ENCODE measurements at places on chromosomes 5 and 9.

DNA sequence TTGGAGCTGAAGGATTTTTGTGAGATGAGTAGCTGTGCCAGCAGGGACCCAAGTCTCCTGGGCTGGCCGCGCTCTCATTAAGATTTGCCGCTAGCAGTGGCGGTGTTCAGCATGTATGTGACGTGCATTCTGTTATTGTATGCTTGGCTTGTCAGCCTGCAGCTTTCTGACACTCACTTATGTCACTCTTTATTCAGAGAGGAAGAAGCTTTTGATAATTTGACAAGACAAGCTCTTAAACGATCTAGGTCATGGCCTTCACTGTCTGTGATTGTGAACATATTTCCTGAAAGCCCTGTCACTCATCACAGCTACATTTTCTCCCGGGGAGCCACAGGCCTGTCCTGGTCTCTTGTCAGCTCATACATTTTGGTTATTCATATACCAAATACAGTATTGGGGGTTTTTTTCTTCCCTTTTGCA lies 98.2 kb upstream of the GRHPR start:
- no peak for DNase-seq

DNA sequence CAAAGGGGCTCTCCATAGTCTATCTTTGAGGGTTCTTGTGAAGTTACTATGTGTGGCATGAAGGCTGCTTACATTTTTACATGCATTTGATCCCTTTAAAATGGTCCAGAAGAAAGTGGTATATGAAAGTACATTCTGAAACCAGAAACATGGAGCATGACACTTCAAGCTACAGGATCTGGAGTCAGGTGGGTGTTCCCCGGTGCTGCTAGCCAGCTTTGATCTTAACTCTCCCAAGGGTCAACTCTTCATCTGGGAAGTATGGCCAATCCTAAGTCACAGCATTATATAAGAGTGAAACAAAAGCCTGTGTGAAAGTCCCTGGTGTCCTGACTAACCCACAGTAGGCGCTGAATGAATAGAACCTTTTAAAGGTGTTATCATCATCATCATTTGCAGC lies 91.0 kb upstream of the TAS2R1 start:
- DNase-seq: no peak

DNA sequence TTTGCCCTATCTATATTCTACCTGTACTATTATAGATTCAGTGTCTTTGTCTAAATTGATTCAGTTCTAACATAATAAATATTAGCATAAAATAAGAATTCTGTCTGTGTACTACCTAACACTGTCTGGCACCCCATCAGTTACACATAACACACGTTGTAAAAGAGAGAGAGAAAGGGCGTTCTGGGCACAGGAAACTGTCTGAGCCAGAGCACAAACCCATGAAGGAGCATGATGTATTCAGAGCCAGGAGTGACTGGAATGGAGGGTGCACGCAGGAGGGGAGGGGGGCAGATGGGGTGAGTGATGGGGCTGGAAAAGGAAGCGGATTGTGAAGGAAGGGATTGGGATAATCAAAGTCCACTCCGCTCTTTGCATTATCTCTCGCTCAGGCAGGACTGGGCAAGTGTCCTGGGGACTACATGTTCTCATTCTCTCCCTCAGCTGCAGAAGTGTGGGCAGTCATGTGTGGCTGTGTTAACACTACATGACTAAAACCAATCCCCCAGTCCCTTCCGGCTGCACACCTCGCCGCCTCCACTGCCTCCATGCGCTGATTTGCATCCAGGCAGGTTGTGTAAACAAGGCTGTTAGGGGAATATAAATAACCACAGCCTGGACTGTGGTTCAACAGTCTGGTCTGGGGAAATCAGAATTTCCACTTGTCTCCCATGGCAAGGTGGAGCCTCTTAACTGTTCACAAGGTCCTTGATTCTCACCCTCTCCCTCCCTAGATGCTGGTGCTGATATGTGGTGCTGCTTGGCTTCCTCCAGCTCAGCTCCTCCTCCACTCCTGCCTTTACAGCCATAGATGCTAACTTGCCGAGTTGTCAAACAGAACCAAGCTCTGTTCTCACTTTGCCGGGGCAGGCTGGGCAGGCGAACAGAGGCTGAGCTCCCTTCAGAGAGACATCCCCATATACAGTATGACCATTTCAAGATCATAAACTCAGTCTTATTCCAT lies 367.5 kb upstream of the BRINP1 start:
- no peak for DNase-seq

DNA sequence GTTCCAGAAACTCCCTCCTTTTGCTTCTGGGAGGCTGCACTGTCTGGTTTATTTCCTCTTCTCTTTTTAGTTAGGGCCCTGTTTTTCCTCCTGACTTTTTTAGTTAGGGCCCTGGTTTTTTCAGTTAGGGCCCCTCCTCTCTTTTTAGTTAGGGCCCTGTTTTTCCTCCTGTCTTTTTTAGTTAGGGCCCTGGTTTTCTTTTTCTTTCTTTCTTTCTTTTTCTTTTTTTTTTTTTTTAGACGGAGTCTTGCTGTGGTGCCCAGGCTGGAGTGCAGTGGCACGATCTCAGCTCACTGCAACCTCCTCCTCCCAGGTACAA lies 15.1 kb downstream of the GSN start:
- no peak for DNase-seq

GRCh38 chr9:36849943-36850342 lies 184.1 kb downstream of the PAX5 start:
- DNase-seq: no peak

- DNase-seq: peak; percentile 3
Observed at GRCh38 chr5:151125421-151125820, 32.2 kb downstream of the ANXA6 start.

GRCh38 chr9:131438190-131438589 lies 44.3 kb downstream of the PRRC2B start:
- no peak for DNase-seq

All from SIG-M5 (cell line).